ENCODE measurements at places on chromosomes 5 and 9. TPM values are rescaled to one million over a fixed set of nuclear protein-coding genes. Genes with fewer than 3 reads are reported as not detected.
A peak's percentile ranks its signal among the peaks of the same experiment; 100 is the strongest.

The PHF19 gene
- 22.1 TPM for total RNA-seq

The ALDH1A1 gene
- 45.2 TPM for total RNA-seq

- DNase-seq, result peak; percentile 75
Measured at GRCh38 chr5:142874540-142874939, 104.4 kb downstream of the ARHGAP26 start.

GRCh38 chr9:138100711-138101350 is 223.2 kb downstream of the CACNA1B start:
- DNase-seq, result no peak

- no peak for DNase-seq
Measured at GRCh38 chr9:18499062-18499461, 25.1 kb downstream of the ADAMTSL1 start.

DNA sequence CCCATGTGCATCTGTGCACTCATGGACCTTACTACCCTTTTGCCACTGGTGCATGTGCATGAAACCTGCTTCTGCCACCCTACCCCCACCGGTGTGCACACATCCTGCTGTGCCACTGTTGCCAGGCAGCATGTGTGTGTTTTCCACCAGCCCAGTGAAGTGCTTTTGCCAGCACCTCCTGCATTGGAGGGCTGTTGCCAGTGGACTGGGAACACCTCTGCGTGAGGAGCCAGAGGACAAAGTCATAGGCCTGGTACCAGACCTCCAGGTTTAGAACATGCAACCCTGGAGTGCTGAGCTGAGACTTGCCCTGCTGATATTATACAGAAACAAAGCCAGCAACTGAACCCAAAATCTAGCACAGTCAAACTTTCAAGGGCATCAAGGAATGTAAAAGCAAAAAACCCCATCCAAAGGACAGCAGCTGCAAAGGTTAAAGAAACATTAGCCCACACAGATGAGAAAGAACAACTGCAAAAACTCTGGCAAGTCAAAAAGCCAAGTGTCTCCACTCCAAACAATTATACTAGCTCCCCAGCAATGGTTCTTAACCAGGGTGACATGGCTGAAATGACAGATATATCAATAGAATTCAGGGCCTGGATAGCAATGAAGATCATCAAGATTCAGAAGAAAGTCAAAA is 70.6 kb upstream of the PTPN3 start:
- DNase-seq, result no peak

DNA sequence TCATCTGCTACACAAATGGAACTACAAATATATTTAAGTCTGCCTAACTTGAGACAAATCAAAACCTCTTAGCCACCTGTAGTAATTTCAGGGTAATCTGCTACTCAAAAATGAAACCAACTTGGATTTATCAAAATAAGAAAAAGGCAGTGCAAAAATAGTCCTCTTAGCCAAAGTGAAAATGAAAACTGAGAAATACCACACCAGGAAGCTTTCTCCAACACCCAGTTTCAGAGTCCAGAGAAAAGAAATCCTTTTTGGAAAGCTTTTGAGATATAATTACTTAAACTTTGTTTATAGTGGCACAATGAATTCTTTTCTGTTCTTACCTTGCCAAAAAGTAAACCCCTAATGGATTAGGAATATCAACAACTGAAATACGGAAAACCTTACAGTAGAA is 990.4 kb downstream of the EFNA5 start:
- DNase-seq, result peak; percentile 27

GRCh38 chr5:107253246-107253645 is 417.5 kb downstream of the EFNA5 start:
- DNase-seq, result no peak

DNA sequence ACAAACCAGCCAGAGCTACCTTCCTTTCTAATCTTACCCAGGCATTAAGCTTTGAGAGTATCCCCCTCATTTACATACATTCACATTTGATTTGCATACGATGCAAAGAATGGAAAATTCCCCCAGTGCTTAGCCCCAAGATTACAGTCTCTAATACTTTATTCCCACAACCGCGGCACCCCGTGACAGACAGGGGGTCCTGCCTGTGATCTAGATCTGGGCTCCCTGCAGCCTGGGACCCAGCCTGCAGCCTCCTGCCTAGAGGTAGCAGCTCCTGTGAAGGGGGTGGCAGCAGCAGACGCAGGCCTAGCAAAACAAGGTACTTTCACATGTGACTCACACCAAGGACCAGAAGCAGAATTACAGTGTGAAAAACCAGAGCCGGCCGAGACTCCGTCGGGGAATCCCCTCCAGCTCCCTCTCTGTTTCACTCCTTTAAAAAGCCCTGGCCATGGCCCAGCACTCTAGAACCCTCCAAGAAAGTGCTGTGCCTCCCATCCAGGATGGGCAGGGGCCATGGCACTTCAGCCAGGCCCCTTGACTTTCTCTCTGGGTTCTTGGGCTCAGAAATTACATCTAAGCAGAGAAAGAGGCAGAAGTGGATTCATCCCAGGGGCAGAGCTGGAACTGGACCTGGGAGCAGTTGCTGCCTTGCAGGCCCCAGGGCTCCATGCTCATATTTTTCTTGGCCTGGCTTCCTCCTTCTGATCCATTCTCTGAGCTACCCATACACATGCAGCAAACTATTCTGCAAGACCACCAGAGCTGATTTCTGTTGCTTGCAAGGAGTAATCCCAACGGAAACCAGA is 14.0 kb upstream of the TCF7 start:
- peak; percentile 73 for DNase-seq

DNA sequence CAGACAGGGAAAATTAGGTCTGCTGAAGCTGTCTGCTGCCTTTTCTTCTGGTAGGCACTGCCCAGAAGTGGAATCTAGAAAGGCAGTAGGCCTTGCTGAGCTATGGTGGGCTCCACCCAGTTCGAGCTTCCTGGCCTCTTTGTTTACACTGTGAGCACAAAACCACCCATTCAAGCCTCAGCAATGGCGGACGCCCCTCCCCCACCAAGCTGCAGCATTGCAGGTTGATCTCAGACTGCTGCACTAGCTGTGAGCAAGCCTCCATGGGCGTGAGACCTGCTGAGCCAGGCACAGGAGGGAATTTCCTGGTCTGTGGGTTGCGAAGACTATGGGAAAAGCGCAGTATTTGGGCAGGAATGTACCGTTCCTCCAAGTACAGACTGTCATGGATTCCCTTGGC is 18.5 kb downstream of the AGTPBP1 start:
- DNase-seq, result no peak

Data from fibroblast of lung (primary cell).